ENCODE measurements at places on chromosomes 2 and 18.

GRCh38 chr2:176137252-176137580, 7.7 kb downstream of the HOXD8 start:
- H3K27ac ChIP-seq = no peak overlapping the region
- no peak for DNase-seq
- peak overlapping the region; percentile 63 for H3K4me3 ChIP-seq
- no peaks in the 10 kb centered on the region for H3K4me1 ChIP-seq
- peaks cover 90% of the 10 kb centered on the region for H3K27me3 ChIP-seq

GRCh38 chr2:30421604-30422443, 25.2 kb upstream of the LCLAT1 start:
- H3K36me3 ChIP-seq = no peaks in the 10 kb centered on the region
- H3K27ac ChIP-seq = no peak overlapping the region
- DNase-seq = no peak

DNA sequence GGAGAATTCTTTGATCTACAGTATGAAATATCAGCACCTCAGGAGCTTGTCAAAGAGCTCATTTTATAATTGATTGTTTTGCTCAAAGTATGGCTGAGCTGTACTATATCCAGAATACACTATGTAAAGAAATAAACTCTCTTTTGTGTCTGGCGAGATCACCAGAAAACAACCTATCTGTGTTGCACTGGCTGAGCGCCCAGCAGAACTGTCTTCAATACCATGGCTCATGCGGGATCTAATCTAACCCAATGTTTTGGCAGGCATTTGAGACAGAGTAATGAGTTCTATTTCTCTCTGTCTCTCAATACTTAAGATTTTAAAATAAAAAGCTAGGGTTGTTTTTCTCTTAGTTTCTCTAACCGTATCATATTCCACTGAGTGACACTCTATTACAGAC, 192.4 kb downstream of the L3MBTL4 start:
- DNase-seq = no peak
- H3K36me3 ChIP-seq = no peaks in the 10 kb centered on the region
- no peaks in the 10 kb centered on the region for H3K27me3 ChIP-seq
- no peak overlapping the region for H3K27ac ChIP-seq
- no peak overlapping the region for H3K4me3 ChIP-seq

DNA sequence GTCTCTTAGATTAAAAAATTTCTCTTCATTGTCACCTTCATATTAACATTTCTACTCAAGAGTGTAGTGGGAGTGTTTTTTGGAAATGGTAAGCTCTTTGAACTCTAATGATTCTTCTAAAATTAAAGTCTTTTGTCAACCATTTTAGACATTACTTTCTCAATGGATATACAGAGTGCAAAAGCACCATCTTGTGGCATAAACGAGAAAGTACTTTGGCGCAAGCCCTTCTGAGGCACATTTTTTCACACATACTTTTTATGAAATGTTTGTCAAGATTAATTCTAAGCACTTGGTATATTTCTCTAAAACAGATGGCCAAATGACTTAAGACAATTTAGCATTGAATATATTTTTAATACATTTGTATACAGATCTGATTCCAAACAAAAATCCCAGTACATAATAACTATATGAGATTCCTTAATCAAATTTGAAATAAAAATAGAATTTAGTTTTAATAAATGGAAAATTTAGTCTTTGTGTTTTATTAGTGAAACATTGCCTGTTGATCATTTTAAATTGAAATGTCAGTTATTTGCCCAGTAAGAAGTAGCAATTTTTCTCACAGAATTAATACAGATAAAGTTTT, 63.3 kb upstream of the GALNT5 start:
- H3K27me3 ChIP-seq = no peaks in the 10 kb centered on the region
- no peak overlapping the region for H3K27ac ChIP-seq
- DNase-seq = no peak
- no peaks in the 10 kb centered on the region for H3K36me3 ChIP-seq
- no peak overlapping the region for H3K4me3 ChIP-seq
